Motor neuron (in vitro differentiated cells): ENCODE measurements at places on chromosomes 7 and 10. TPM values are rescaled to one million over a fixed set of nuclear protein-coding genes. Genes with fewer than 3 reads are reported as not detected.

DNA sequence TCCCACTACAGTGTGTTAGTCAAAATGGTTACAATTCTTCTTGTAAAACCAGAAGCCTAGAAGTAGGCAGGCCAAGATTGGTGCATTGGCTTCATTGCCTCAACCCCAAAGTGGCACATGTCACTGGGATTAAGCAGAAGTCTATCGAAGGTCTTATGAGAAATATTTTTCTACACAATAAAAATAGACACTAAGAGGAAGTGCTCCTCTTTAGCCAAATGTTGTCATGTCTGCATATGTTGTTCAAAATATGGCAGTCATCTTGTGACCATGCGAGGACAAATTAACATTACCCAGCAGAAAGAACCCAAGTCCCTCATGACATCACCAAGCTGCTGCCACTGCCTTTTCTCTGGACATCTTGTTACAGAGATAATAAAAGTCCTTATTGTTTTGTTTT, 6.3 kb upstream of the NSMCE4A start:
- no peak for ATAC-seq

GRCh38 chr10:79488870-79489269, 23.5 kb upstream of the EIF5AL1 start:
- no peak for ATAC-seq

DNA sequence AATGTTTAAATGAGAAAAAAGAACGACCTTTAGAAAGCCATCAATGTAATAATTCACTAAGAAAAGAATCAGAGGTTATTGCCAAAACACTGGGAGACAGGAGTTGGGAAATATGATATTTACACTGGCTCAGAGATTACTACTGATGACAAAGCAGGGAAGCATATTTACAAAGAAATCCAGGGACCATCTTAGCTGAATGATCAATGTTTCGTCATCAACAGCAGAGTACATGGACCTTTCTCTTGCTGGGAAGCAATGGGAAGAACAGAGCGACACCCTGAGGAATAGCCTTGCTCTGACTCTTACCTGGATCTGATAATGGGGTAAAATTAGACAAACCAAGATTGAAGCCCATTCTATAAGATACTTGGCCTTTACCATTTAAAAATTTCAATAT, 1293.5 kb downstream of the XPNPEP1 start:
- ATAC-seq: no peak

DNA sequence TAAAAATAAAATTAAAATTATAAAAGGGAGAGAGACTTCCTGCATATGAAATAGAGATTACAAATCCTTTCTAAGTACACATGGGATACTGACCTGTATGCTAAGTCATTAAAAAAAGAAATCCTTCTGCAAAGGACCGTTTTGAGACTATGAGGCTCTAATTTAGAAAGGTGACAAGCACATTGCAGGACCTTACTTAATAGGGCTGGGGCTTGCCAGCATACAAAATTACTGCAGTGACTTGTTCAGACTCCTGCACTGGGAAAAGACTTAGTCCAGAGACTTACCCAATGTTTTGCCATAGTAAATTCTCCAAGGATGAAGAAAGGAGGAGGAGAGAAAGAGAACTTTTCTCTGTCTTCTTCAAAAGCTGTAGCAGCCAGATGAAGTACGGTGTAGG, 193.6 kb downstream of the KCNMA1 start:
- ATAC-seq: no peak

- ATAC-seq: no peak
Observed at GRCh38 chr7:23372611-23373010, 73.5 kb downstream of the MALSU1 start.

GRCh38 chr7:22860784-22861482, 38.3 kb upstream of the TOMM7 start:
- no peak for ATAC-seq

The UPK3B gene
- total RNA-seq: 0.20 and 0.92 TPM in 2 replicates

The PAPOLB gene
- 0.31 and 0.42 TPM in 2 replicates for total RNA-seq
